ENCODE measurements at places on chromosomes 6 and 20.

DNA sequence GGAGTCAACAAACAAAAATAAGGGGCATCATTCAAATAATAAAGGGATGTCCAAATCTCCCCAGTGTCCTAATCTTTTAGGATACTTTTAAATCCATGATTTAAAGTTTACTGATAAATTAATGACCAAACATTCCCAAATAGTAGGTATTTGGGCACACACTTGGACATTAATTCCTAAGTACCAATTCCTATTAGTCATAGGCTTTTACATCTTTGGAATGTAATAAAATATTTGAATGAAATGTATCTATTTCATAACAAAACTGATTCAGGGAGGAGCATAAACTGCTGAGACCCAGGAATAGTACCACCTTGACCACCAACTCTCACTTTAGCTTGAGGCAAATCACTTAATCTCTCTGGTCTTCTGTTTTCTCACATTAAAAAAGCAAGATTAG lies 44.3 kb downstream of the VGLL2 start:
- no peak for DNase-seq

DNA sequence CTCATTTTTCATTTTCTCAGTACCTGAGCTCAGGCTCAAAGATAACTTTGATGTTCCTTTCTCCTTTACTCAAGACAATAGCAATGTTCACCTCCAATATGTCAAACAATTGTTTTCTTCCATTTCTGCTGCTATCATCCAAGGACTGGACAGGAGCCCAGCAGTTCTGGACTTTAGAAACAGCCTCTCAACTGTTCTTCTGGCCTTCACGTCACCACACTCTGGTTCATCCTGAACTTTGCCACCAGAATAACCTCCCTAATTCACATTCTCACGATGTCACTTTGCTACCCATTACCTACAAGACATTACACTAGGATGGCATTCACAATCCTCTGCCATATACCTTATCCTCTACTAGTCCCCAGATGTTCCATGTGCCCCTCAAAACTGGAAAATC lies 60.6 kb upstream of the PLEKHG1 start:
- no peak for DNase-seq

DNA sequence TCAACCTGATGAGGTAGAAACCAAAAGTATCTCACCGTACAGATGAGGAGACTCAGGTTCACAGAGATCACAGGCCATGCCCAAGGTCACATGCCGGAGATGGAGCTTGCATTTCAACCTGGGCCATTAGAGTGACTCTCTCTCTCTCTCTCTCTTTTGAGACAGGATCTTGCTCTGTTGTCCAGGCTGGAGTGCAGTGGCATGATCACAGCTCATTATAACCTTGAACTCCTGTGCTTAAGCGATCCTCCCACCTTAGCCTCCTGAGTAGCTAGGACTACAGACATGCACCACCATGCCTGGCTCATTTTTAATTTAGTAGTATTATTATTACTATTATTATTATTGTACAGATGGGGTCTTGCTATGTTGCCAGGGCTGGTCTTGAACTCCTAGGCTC lies 2.8 kb upstream of the CSNK2A1 start:
- no peak for DNase-seq

- DNase-seq, result no peak
These were observed 20.1 kb downstream of the DIDO1 start for GRCh38 chr20:62906209-62906608.

- no peak for DNase-seq
These were observed 197.9 kb downstream of the LRFN2 start for GRCh38 chr6:40389254-40389653.

DNA sequence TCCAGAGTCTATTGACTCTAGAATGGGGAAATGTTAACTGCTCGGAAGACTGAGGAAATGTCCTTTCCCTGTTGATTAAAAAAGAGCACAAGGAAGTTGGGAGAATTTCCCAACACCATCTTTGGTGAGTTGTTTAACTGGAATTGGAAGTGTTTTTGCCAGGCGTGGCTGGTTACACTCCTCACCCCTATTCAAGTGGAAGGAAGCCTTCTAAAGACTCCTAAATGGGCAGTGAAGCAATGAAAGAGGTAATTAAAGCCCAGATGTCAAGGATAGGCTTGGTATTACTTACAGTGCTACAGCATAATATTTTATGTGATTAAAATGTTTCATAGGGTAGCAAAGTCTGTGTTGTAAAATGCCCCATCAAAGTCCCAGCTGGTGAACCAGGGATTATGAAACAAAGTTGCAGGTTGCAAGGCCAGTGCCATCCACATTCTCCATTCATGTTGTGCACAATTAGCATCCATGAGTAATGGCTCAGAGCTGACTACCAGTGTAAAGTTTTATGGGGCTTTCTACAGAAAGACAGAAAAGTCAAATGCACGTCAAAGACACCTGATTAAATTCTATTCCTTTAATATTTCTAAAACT lies 52.6 kb downstream of the BTBD3 start:
- DNase-seq, result no peak

- no peak for DNase-seq
These were observed 31.8 kb downstream of the CYP21A2 start for GRCh38 chr6:32069878-32070515.

DNA sequence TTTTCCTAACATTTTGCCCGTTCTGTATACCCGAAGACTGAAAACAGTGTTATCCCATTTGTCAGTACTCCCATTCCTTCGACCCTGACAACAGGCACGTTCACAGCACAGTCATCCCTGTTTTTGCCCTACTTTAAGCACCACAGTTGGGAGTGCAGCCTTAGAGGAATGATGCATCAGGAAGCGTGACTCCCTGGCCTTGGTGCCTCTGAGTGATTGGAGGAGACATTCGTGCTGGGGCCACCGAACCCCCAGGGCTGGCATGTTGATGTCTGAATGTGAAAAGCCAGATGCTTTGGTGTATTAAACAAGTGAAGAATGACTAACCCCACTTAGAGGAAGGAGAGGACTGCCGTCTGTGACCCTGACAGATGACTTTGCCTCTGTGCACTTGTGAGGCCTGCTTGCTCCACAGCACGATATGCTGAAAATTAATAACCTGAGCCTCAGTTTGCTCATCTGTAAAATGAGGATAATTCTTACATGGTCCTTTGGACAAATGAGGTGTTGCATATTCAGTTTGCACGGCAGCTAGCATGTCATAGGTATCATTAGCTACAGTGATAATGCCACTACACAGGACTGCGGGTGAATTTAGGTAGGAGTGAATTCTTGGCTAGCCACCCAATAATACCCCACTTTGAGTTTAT lies 36.0 kb downstream of the STK35 start:
- peak; percentile 83 for DNase-seq

GRCh38 chr6:12593771-12594529 lies 122.6 kb upstream of the PHACTR1 start:
- DNase-seq, result no peak

- no peak for DNase-seq
These were observed 20.4 kb downstream of the SNPH start for GRCh38 chr20:1286267-1287024.

DNA sequence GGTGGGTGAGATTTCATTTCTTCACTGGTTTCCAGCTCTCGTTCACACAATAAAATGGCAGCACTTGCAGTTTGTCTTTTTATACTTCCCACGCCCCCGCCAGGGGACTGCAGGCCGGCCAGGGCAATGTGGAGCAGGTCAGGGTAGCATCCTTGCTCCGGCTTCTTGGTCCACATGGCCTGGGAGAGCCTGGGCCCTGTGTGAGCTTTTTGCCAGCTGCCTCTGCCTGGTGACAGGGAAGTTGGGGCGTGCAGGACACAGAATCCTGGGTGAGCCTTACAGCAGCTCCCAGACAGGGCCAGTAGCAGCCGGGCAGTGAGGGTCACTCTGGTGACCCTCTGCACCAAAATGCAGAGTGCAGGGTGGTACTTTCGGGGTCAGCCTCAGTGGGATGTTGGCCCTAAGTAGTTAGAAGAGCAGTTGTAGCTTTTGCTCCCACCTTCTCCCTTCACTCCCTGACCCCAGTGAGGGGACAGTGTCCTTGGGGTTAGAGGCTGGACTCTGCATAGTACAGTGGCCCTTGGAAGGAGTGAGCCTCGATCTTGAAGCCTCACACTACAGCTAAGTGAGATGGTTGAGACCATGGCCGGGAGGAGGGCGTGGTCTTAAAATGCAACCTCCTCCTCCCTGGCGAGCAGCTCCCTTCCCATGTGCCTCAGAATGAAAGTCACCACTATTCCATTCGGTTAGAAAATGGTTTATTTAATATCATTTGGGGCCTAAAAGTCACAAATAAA lies 23.8 kb downstream of the PYGB start:
- DNase-seq, result no peak

- DNase-seq, result no peak
These were observed 2.3 kb upstream of the NKX2-2 start for GRCh38 chr20:21516180-21516567.

DNA sequence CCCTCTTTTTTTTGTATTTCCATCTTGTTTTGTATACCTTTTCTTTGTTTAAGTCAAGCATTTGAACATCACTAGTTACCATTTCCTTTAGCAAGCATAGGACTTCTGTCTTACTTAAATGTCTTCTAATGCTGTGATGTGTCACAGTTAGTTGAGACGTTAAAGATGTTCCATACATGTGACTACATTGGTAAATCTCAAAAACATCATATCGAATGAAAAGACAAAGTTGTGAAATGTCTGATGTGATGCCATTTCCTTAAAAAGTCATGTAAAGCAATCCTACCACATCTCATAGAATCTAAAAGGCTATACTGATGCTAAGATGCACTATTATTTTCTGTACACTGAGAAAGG lies 26.8 kb downstream of the SLC16A10 start:
- no peak for DNase-seq

- DNase-seq, result no peak
These were observed 37.7 kb upstream of the PXDC1 start for GRCh38 chr6:3789018-3789895.

Measured in GM03348 (cell line).